Liver (tissue), 10 donors: ENCODE measurements at places on chromosomes 16 and 17. TPM values are rescaled to one million over a fixed set of nuclear protein-coding genes. Genes with fewer than 3 reads are reported as not detected.

Gene WFDC1
- 4.2 TPM for total RNA-seq

Gene XAF1
- 33.9 TPM for total RNA-seq

Gene SLC9A5
- 0.05 TPM for total RNA-seq

Gene C17orf58
- 6.4 TPM for total RNA-seq

Gene TEKT1
- total RNA-seq, result not detected

Gene SDR42E2
- not detected for total RNA-seq

Gene RAB26
- 3.9 TPM for total RNA-seq

Gene TNRC6C
- total RNA-seq, result 4.3 TPM

Gene CDH3
- 0.08 TPM for total RNA-seq

Gene KRTAP4-6
- not detected for total RNA-seq

Gene SCGB1C2
- total RNA-seq, result not detected

Gene FBXW10
- total RNA-seq, result 0.05 TPM

Gene TP53TG3F
- not detected for total RNA-seq

Gene PROCA1
- 0.65 TPM for total RNA-seq

Gene HOXB2
- 2.3 TPM for total RNA-seq

Gene HBA2
- 2.8 TPM for total RNA-seq

Gene TUBG1
- total RNA-seq, result 51.1 TPM

Gene KRTAP1-5
- not detected for total RNA-seq

Gene PRSS27
- 1.5 TPM for total RNA-seq

Gene C16orf92
- total RNA-seq, result not detected

Gene ATP2A3
- 4.6 TPM for total RNA-seq

Gene PIGW
- total RNA-seq, result 9.6 TPM

Gene ARHGAP44
- 1.3 TPM for total RNA-seq

Gene NEUROD2
- not detected for total RNA-seq

Gene TMEM106A
- 2.9 TPM for total RNA-seq

Gene CDH8
- 0.09 TPM for total RNA-seq

Gene CTRB1
- total RNA-seq, result not detected

Gene ZFP3
- 1.6 TPM for total RNA-seq

Gene SLC35G6
- not detected for total RNA-seq

Gene MYH1
- not detected for total RNA-seq

Gene DHRS7B
- 21.9 TPM for total RNA-seq

Gene HSD17B2
- 126 TPM for total RNA-seq

Gene ABCC1
- total RNA-seq, result 7.7 TPM
